Fibroblast of skin of left biceps (primary cell): ENCODE measurements at places on chromosomes 12 and 14.

DNA sequence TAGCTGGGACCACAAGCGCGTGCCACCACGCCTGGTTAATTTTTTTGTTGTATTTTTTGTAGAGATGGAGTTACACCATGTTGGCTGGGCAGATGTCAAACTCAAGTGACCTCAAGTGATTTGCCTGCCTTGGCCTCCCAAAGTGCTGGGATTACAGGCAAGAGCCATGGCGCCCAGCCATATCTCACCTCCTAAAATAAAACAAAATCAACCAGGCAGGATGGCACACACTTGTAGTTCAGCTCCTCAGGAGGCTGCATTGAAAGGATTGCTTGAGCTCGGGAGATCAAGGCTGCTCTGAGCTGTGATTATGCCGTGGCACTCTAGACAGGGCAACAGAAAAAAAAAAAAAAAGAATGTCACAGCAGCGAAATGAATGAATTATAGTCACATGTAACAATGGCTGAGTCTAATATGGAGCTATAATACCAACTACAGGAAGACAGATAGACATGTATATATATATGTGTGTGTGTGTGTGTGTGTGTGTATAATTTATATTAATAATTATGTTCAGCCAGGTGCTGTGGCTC lies 19.3 kb upstream of the TMEM120B start:
- no peak for DNase-seq

DNA sequence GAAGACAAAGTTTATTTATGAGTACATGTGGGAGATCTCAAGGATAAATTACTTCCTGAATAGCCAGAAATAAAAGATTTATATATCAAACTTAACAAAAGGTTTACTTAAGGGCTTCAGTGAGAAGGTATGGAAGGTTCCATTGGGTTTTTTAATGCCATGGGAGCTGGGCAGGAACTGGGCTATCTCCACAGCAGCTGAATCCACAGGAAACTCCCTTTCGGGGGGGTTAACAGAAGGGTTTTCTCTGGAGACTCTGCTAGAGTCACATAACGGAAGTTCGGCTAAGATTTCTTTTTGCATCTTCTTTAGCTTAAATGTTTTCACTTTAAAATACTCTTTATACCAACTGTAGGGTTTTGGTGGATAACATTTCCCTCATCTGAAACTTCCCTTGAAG lies 113.5 kb downstream of the UNC79 start:
- DNase-seq: no peak

GRCh38 chr14:51654533-51654845 lies 2.8 kb downstream of the FRMD6 start:
- no peak for DNase-seq

DNA sequence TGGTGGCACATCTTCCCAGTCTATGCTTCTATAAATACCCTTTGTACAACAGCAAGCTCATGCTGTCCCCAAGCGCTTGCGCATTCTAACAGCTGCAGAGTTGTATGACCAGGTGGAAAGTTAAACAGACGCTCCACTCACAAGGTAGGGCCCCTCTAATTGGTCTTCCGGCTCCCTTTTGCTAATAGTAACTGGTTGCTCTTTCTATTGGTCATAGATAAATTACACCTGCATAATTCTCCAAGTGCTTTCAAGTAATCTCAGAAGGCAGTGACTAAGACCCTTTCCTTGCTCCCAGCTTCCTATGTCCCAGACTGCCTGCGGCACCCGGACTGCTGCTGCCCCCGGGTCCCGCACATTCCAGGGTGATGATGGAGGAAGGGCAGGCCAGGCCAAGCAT lies 6.1 kb upstream of the TSPAN9 start:
- no peak for DNase-seq

- DNase-seq: no peak
These were observed 77.5 kb upstream of the CPSF6 start for GRCh38 chr12:69161829-69162228.

DNA sequence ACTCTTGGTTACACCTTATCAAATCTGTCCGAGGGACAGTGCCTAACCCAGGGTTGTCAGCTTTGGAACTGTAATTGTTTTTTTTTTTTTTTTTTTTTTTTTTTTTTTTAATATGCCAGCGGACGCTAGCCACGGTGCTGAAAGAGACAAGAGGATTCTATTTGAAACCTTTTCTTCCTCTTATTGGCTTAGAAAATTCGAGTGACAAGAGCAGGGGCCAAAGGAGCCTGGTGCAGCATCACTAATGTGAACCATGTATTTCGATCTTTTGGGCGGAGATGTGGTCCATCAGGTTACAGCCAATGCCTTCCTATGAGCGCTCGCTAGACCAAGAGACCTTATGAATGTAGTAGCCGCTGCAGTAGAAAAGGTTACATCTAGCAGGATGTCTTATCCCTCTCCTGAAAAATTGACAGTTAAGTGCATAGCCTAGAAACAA lies 922 bp downstream of the PTPRR start:
- no peak for DNase-seq

DNA sequence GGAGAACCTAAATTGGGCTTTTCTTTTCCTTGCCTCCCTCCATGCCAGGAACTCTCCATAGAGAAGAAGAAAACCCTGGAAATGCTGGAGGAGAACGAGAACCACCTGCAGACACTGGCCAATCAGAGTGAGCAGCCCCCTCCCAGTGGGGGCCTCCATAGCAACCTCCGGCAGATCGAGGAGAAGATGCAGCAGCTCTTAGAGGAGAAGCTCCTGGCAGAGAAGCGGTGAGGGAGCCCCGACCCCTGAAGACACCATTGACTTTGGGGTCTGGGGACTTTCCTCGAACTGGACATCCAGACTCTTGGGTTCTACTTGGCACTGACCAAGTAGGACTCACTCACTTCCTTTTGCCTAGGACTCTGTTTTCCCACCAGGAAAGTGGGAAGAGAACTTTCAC lies 41.4 kb downstream of the PLEKHD1 start:
- DNase-seq: no peak

GRCh38 chr12:19402211-19402610 lies 37.1 kb upstream of the AEBP2 start:
- DNase-seq: no peak

DNA sequence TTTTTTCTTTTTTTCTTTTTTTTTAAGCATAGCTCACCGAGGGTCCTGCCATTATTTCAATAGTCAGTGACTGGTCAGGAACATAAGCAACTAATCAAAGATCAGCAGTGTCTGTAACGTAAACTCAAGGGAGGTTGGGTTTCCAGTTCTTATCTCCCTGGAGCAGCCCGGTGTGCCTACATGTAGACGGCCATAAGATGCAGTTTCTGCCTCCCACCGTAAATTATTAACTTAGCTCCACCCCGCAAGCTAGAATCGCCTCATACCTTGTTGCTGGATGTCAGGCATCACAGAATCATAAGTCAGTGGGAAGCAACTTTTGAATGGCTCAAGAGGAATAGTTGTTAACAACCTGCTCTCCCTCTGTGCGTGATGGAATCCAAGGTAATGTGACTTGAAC lies at the start of gene MYO1H:
MYO1H (plus strand) TSS at position 312 of the 400 bp plus-strand sequence; CDS start at position 373, 61 bp downstream.
- no peak for DNase-seq

- DNase-seq: no peak
These were observed 110.4 kb upstream of the FZD10 start for GRCh38 chr12:130051900-130052299.

DNA sequence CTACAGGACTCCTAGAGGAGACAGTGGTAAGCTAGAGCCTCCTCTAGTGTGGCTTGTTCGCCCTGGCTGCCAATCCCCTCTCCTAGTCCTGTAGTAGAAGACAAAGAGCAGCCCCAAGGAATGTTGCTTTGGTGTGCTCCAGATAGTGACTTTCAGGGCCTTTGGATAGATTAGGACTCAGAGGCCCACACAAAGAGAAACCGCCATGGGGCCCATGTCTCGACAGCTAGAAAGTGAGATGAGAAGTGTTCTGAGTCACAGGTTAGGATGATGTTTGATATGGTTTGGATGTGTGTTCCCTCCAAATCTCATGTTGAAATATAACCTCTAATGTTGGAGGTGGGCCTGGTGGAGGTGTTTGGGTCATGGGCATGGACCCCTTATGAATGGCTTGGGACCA lies 51.8 kb upstream of the JDP2 start:
- DNase-seq: no peak

DNA sequence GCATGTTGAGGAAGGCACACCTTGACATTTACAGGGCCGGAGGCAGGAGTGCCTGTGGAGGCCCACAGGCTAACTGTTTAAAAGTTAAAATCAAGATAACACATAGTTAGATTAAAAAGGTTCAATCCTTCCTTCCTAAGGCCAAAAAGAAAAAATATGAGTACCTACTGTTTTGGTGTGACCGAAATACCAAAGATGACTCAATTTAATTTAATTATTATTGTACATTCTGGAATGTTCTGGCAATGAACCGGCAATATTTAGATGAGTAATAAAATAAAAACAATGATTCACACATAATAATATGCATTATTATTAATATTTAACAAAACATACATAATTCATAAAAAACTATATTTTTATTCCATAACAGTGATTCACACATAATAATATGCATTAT lies 136.8 kb upstream of the NTF3 start:
- DNase-seq: no peak

DNA sequence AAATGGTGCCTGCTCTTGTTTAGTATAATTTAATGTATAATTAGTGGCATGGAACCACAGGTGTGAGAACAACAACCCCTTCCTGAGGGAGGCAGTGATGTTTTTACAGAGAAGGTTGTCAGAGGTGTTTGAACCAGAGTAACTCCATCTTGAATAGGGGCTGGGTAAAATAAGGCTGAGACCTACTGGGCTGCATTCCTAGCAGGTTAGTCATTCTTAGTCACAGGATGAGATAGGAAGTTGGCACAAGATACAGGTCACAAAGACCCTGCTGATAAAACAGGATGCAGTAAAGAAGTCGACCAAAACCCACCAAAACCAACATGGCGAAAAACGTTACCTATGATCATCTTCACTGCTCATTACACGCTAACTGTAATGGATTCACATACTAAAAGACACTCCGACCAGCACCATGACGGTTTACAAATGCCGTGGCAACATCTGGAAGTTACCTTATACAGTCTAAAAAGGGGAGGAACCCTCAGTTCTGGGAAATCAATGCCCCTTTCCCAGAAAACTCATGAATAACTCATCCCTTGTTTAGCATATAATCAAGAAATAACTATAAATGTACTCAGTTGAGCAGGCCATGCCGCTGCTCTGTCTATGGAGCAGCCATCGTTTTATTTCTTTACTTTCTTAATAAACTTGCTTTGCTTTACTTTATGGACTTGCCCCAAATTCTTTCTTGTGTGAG lies 47.8 kb upstream of the LTA4H start:
- DNase-seq: no peak

GRCh38 chr12:101166866-101167265 lies 43.2 kb downstream of the SLC5A8 start:
- no peak for DNase-seq

GRCh38 chr12:33223956-33224355 lies 215.7 kb downstream of the SYT10 start:
- no peak for DNase-seq

- DNase-seq: peak; percentile 62
These were observed 115.0 kb downstream of the AKAP6 start for GRCh38 chr14:32443890-32444661.

- DNase-seq: no peak
These were observed 112.8 kb downstream of the SYT1 start for GRCh38 chr12:78977304-78977867.

DNA sequence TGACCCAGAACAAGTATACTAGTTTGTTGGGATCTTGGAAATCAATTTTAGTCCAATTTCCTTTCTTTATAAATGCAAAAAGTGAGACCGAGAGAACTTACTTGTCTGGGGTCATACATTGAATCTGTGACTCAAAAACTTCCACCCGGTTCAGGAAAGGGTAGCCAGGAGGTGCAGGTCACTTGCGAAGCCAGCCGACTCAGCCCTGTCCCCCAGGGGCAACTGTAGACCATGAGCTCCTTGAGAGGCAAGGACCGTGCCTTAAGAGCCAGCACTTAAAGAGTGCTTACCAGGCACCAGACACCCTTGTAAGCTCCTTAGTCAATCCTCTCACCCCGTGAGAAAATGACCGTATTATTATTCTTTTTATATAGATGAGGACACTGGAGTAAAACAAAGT lies 505 bp upstream of the BCDIN3D start:
- no peak for DNase-seq

DNA sequence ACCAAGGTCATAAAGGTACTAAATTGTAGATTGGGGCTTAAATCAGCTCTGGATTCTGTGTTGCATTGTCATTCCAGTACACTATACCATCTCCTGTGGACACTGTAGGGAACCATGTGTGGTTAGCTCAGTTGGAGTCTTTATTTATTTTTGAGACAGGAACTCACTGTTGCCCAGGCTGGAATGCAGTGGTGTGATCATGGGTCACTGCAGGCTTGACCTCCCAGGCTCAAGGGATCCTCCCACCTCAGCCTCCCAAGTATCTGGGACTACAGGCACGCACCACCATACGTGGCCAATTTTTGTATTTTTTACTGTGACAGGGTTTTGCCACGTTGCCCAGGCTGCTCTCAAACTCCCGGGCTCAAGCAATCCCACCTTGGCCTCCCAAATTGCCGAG lies 6.7 kb downstream of the PAPOLA start:
- DNase-seq: no peak

DNA sequence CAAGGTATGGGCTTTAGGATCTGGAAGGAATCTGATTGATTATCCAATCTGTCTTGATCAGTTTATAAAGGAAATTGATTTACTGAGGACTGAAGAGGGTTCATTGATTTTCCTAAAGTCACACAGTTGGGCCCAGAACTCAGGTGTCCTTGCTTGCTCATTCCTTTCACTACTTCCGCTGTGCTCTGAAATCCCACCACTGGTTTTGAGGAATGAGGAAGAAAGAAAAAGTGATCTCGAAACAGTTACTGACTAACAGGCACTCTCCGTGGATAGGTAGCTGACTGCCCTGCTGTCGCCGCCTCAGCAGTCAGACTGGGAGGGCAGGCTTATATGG lies at the start of gene FITM1:
FITM1 (plus strand) TSS at position 280 of the 337 bp plus-strand sequence. CDS start 905 bp downstream, outside the sequence.
- no peak for DNase-seq

GRCh38 chr12:41008472-41008871 lies 179.6 kb upstream of the PDZRN4 start:
- no peak for DNase-seq

DNA sequence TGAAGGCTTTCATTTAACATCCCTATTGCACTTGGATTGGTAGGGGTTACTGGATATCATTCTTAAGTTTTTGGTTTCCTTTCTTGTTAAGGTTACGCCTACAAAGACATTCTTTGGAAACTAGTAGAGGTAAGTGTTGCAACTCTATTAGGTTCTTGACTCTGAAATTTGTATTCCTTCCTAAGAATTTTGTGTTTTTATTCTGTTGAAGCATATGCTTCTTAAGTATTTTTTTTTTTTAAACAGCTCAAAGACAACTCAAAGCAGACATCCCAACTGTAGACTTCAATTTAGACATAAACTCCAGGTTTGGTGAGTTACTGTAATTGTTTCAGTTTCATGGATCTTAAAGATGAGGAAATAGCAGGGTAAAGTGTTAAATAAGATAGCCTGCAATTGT lies 1.1 kb upstream of the RBMS2 start:
- DNase-seq: no peak

- DNase-seq: no peak
These were observed 2.1 kb downstream of the TMEM179 start for GRCh38 chr14:104602315-104602932.
